ENCODE measurements at places on chromosomes 5 and 9.

GRCh38 chr9:71544464-71544863, 223.8 kb downstream of the CEMIP2 start:
- DNase-seq: no peak

GRCh38 chr5:161064297-161064696, 212.3 kb upstream of the ATP10B start:
- no peak for DNase-seq

DNA sequence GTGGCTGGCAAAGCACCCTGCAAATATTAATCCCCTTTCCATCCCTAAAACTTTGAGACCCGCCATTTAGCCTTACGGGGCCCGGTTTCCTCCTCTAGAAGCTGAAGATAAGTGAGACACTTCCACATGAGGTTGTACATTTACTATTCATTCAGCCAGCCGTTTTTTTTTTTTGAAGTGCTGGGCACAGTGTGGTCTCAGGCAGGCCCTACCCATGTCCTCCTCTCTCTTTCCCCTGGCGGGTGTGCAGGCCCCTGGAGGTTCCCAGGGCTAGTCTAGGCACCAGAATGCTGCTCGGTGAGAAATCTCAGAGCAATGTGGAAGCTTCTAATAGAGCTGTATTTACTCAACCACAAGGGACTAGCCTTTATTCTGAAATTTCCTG, 107.4 kb upstream of the LARP1 start:
- no peak for DNase-seq

GRCh38 chr5:159216454-159216853, 7.1 kb upstream of the RNF145 start:
- DNase-seq: no peak

DNA sequence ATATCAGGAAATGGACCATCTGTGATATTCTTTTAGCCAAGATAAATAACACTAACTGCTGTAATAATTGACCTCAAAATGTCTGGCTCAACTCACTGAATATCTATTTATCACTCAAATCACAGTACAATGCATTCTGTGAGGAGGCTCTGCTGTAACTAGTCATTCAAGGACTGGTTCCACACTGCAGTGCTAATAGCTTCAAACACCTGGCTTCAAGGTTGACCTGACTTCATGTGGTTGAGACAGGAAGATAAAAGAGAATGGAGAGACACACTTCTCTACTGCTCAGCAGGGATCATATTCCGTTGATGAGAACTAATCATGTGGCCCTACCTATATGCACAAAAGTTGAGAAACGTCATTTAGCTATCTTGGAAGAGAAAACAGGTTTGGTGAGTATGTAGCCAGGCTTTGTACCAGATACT, 3.4 kb upstream of the RHOBTB3 start:
- DNase-seq: no peak

- DNase-seq: no peak
Observed at GRCh38 chr5:96566833-96567587, 95.2 kb upstream of the CAST start.

DNA sequence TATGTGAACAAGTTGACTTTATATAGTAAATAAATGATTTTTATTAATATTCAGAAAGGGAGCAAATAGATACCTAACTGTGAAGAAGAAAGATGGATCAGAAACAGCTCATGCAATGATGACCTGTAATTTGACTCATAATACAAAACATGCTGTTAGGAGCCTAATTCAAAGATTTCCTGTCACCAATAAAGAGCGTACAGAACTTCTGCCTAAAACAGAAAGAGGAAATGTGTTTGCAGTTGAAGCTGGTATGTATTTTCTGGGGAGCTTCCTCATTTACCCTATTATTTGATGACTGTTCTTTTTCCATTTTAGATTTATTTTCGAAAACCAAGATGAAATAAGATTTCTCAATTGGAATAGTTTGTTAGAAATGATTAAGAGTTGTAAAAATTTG, 11.4 kb downstream of the YTHDC2 start:
- DNase-seq: no peak

DNA sequence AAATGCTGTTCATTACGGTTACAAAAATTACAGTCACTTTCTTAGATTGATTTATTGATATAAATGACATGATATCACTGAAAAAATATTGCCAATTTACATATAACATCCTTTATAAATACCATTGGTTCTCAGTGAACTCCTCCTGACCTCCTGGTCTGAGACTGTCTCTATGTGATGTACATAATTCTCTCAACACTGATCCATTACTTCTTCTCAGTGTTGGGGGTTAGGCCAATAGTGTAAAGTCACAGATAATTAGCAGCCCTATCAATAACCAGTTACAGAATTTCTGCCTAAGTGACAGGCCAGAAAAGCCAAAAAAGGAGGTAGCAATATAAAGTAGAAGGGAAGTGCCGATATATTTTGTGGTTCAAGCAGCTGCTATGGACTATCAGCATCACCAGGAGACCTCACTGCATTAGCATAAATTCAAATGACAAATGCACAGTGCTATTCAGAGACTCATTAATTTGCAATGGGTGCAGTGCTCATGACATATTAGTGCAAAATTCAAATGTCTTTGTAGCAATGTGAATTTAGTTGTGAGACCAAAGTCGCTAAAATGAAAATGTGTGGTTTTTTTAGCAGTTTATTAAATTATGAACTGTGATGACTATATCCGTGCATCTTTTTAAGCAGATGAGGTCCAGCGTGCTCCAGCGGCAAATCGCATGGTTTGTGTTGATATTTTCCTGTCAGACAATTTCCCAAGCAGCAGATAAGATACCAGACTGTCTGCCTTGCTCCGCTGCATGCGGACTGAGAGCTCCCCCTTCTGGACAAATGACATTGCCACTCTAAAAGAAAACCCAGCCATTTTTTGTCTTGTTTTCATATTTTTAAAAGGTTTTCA, 144.6 kb downstream of the CETN3 start:
- peak; percentile 48 for DNase-seq
